Fibroblast of skin of right quadriceps (primary cell): ENCODE measurements at places on chromosomes 5 and 9.

GRCh38 chr9:19940811-19941535 lies 152.1 kb upstream of the SLC24A2 start:
- no peak for DNase-seq

DNA sequence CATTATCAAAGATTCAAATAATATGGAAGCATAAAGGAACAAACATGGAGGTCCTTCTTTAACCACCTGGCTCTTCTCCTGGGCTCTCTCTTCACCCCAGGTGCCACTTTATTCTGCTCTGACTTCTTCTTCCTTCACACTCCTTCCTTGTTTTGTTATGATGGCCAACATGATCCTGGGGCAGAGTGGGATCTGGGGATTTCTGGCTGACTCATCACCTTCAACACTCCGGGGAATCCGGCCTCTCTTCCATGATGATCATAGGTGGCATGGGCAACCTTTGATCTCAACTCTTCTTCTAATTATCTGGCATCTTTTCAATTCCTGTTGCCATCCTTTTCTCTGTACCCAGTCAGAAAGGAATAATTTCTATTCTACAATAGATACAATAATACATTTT lies 62.1 kb upstream of the TRPC7 start:
- no peak for DNase-seq

DNA sequence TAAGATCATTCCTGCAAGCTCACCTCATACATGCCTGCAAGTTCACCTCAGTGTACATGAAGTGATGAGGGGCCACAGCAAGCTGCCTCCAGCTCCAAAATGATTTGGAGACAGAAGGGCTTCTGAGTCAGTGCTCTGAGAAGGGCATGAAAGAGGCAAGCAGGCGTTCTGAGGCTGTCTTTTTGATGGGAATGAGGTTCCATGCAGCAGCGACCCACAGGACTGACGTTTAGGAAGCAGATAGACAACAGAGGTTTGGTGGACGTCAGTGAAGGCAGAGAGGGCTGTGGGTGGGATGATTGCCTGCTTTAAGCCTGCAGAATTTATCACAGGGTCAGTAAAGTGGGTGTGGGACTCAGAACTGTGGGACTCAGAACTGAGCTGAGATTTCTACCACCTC lies 8.9 kb upstream of the SMIM32 start:
- DNase-seq: no peak

DNA sequence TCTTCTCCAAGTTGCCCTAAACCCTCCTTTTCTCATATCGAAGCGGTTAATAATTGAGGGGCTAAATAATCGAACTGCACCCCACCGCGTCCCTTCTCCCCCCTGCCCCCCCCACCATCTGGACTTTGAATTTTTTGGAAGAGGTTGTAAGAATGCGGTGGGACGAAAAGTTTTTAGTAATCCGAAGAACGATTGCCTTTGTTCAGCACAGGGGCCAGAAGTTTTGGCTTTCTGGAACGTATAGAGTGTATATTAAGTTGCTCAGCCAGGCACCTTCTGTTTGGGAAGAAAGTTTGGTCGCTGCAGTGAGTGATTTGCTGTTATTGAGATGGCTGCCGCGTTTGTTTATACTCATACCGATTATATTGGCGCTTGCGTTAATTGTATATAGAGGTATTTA lies 518 bp downstream of the ERBIN start:
- DNase-seq: no peak

GRCh38 chr5:121668635-121669034 lies 183.0 kb upstream of the FTMT start:
- DNase-seq: peak; percentile 28

DNA sequence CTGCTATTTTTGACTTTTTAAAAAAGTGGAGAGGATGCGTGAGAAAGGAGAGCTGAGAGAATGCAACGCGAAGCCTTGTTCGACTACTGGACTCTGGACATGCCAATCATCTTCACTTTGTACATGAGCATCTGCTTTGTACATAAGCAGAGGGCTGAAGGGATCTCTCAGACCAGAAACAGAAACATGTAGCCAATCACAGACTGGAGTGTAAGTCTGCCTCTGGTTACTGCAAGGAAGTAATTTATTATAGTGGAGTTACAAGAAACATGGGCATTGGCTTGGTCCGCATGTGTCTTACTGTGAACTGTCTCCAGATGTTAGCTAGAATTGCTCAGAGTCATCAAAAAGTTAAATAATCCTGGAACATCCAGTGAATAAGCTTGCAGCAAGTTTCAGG lies 190.0 kb upstream of the GRAMD2B start:
- DNase-seq: peak; percentile 2

DNA sequence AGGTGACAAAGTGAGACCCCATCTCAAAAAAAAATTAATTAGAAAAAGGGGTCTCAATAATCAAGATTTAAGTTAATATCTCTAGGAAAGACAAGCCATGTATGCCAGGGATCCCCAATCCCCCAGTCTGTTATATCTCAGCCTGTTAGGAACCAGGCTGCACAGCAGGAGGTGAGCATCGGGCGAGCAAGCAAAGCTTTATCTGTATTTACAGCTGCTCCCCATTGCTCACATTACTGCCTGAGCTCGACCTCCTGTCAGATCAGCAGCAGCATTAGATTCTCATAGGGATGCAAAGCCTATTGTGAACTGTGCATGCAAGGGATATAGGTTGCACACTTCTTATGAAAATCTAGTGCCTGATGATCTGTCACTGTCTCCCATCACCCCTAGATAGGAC lies 116.8 kb downstream of the TARS1 start:
- no peak for DNase-seq

GRCh38 chr5:172658961-172659501 lies 18.0 kb downstream of the NEURL1B start:
- DNase-seq: no peak

GRCh38 chr5:312845-313244 lies 8.7 kb upstream of the AHRR start:
- DNase-seq: no peak

- DNase-seq: peak; percentile 81
Measured at GRCh38 chr9:33813712-33814641, 3.0 kb upstream of the UBE2R2 start.

GRCh38 chr5:112472614-112473013 lies 53.5 kb upstream of the EPB41L4A start:
- no peak for DNase-seq

DNA sequence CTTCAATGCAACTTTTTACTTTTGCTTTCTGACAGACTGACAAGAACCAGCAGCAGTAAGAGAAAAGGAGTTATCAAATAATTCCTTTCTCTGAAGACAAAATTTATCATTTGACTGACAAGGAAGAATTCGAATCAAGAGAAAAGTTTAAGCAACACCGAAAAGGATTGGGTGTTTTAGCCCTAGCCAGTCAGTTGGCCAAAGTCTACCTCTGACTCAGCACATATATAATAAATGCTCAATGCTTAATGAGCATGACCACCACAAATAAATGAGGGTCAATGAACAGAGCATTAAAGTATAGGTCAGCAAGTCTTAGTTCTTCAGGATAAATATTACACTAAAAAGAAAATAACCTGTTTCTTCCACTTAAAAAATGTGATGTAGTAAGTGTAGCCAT lies 1603.5 kb upstream of the C9orf72 start:
- DNase-seq: no peak

DNA sequence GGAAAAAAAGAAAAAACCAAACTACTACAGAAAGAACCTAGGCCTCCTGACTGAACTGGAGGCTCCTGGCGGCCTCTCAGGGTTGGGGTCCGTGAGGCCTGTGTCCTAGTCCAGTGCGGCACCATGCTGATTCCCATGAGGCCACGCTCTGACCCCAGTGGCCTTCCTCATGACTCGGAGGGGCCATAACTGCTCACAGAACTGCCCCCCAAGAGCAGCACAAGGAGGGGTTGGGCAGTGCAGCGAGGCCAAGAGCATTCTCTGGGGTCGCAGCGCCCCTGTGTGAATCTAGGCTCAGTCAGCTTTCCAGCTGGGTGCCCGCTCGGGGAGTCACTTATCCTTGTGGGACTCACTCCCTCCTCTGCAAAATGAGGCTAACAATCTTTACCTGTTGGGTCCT lies 79.3 kb upstream of the FBXW11 start:
- DNase-seq: no peak

GRCh38 chr5:151054709-151055108 lies 26.1 kb downstream of the TNIP1 start:
- DNase-seq: no peak

DNA sequence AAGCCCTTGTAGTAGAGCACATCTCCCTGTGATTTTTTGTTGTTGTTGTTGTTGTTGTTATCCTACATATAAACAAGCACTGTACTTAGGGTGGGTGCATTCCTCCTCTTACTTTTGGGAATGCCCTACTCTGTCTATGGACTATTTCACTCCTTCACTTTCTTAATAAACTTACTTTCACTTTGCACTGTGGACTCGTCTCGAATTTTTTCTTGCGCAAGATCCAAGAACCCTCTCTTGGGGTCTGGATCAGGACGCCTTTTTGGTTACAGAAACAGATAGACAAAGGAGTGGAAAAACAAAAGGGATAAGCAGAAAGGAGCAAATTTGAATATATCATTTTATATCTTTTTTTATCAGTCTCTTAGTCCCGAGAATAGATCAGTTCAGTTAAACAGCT lies 14.4 kb upstream of the PAIP1 start:
- no peak for DNase-seq

DNA sequence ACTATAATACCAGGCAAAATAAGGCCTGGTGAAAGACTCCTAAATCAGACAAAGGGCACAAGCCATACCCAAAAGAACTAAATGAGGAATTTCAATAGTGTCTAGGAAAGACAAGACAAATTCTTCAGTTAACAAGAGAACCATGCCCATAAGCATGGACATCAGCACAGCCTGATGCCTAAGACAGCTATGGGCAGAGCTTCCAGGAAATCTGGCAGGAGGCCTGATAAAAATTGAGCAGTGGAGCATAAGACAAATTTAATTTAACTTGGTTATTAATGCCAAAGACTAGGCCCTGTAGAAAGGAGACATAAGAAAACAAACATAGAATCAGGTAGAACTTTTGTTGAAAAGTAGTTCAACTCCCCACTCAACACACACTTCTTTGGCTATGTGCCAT lies 17.3 kb downstream of the KLHL3 start:
- DNase-seq: no peak

- peak; percentile 16 for DNase-seq
Measured at GRCh38 chr9:116673375-116673774, 13.7 kb upstream of the TRIM32 start.

DNA sequence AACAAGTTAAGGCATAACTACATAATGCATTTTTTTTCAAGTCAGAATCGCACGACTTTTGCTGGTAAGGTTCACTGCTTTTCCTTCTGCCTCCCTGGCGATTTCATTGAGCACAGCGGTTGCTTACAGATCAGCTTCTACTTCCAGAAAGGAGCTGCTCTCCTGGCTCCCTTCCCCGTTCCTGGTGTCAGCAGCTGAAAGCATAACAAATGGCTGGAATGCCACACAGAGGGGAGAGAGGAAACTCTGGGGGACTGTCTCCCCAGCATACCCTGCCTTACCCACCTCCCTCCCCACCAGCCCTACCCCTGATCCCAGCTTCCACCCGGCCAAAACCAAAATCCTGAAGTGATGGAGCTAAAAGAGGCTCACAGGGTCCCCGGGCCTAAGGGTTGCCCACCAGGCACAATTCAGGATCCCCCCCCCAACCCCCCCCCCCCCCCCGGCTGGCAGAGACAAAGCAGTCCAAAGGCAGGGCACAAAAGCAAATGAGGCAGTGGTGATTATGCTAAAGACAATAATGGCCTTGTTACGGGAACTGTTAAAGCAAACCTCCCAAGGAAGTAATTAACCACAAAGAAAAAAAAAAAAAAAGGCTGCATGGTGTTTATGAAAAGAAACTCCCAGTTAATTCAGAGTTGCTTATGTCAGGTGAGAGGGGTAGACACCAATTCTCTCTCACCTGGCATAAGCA lies 126.1 kb upstream of the WWC1 start:
- no peak for DNase-seq

GRCh38 chr9:71684566-71684965 lies 83.7 kb downstream of the CEMIP2 start:
- DNase-seq: no peak

DNA sequence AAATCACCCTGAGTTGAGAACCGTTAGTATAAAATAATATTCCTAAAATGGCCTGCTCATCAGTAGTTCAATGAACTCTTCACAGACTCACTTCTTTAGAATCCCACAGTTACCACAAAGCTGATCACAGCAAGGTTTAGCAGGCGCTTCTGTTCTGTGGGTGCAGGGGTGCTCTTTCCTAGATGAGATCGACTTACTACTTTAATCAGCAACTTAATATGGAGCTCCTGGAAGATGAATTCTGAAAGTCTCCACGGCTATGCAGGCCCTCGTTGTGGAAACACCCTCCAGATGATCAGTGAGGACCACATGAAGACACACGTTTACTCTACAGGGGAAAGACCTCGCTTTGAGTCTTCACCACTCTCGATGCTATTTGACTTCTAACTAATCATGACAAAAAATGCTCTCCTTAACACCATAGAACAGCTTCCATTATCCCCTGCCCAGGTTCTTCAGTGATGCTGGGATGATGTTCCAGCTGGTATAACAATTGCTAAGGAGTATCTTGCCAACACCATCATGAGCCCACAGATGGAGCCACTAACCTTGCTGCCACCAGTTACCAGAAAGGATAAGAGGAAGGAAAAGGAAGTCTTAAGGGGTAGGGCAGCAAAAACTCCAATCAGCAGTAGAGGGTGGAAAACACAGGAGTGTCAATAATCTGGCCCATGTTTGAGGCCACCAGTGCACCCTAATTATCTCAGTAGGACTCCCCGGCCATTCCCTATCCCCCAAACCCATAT lies 17.9 kb upstream of the GPX8 start:
- no peak for DNase-seq

DNA sequence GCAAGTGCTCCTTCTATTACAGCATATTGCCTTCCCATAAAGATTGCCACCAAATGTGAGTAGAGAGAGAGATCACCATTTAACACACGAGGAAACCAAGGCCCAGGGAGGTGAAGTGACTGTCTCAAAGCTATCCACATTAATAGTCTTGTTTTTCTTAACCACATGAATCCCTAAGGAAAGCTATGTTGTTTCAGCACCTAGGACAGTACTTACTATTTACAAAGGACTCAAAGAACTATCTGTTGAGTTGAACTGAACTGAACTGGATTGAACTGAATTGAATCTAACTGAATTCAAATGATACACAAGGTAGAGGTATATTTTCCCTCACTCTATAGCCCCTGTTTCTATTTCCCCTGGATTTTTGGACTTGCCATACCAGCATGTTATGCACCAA lies 430.4 kb downstream of the CAAP1 start:
- no peak for DNase-seq
